ENCODE measurements at places on chromosomes 4 and X. TPM values are rescaled to one million over a fixed set of nuclear protein-coding genes. Genes with fewer than 3 reads are reported as not detected.

TGIF2LX gene
- total RNA-seq, result not detected

SPP1 gene
- total RNA-seq, result 2.2 TPM

EGF gene
- total RNA-seq, result 1.1 TPM

MAGEA12 gene
- not detected for total RNA-seq

MID2 gene
- 0.54 TPM for total RNA-seq

KIF4A gene
- 0.81 TPM for total RNA-seq

USP51 gene
- total RNA-seq, result 9.7 TPM

CETN2 gene
- total RNA-seq, result 5.4 TPM

SMIM43 gene
- total RNA-seq, result under 0.01 TPM

JCHAIN gene
- 5.9 TPM for total RNA-seq

CENPVL3 gene
- 3.2 TPM for total RNA-seq

SASH3 gene
- 96.9 TPM for total RNA-seq

TRPC3 gene
- not detected for total RNA-seq

VCX2 gene
- not detected for total RNA-seq

RAB39B gene
- 3.2 TPM for total RNA-seq

DCX gene
- under 0.01 TPM for total RNA-seq

C1QTNF7 gene
- total RNA-seq, result not detected

TMEM31 gene
- not detected for total RNA-seq

EMCN gene
- 1.3 TPM for total RNA-seq

SSX4 gene
- not detected for total RNA-seq

CXCL13 gene
- not detected for total RNA-seq

PDZD4 gene
- under 0.01 TPM for total RNA-seq

MAGEA2 gene
- total RNA-seq, result not detected

SUPT20HL1 gene
- under 0.01 TPM for total RNA-seq

NDNF gene
- not detected for total RNA-seq

HSFX4 gene
- not detected for total RNA-seq

P2RY4 gene
- total RNA-seq, result 0.81 TPM

PCDH18 gene
- under 0.01 TPM for total RNA-seq

PHEX gene
- total RNA-seq, result under 0.01 TPM

CXorf38 gene
- 10.8 TPM for total RNA-seq

CTAG2 gene
- not detected for total RNA-seq

INTU gene
- 3.0 TPM for total RNA-seq

SLC2A9 gene
- 3.2 TPM for total RNA-seq

CT47B1 gene
- not detected for total RNA-seq

GSX2 gene
- not detected for total RNA-seq

ARHGEF9 gene
- total RNA-seq, result 11.8 TPM

PLCXD1 gene
- total RNA-seq, result 111 TPM

DNAAF6 gene
- total RNA-seq, result not detected

RAB40A gene
- total RNA-seq, result 0.27 TPM

COL25A1 gene
- not detected for total RNA-seq

GABRB1 gene
- not detected for total RNA-seq

PIR gene
- 4.3 TPM for total RNA-seq

MND1 gene
- 0.54 TPM for total RNA-seq

CT45A10 gene
- not detected for total RNA-seq

ARMCX4 gene
- total RNA-seq, result 2.2 TPM

SHROOM3 gene
- under 0.01 TPM for total RNA-seq

BMP3 gene
- total RNA-seq, result not detected

LRBA gene
- 219 TPM for total RNA-seq

YIPF7 gene
- total RNA-seq, result under 0.01 TPM

TACC3 gene
- total RNA-seq, result 49.3 TPM

ADH1A gene
- total RNA-seq, result not detected

GJB1 gene
- total RNA-seq, result not detected

ANXA10 gene
- total RNA-seq, result not detected

CXorf49 gene
- not detected for total RNA-seq

GLUD2 gene
- total RNA-seq, result 0.27 TPM

C4orf50 gene
- total RNA-seq, result under 0.01 TPM

Data from hematopoietic multipotent progenitor cell (in vitro differentiated cells).